ENCODE measurements at places on chromosomes 1 and 21. TPM values are rescaled to one million over a fixed set of nuclear protein-coding genes. Genes with fewer than 3 reads are reported as not detected.

DIO1 gene
- total RNA-seq = not detected

SELL gene
- total RNA-seq = 0.26 TPM

C1orf56 gene
- 2.9 TPM for total RNA-seq

SSR2 gene
- 174 TPM for total RNA-seq

GPA33 gene
- total RNA-seq = 0.63 TPM

ETV3L gene
- 0.25 TPM for total RNA-seq

BEND5 gene
- total RNA-seq = 4.8 TPM

RAB13 gene
- total RNA-seq = 117 TPM

FLG gene
- total RNA-seq = not detected

DNA sequence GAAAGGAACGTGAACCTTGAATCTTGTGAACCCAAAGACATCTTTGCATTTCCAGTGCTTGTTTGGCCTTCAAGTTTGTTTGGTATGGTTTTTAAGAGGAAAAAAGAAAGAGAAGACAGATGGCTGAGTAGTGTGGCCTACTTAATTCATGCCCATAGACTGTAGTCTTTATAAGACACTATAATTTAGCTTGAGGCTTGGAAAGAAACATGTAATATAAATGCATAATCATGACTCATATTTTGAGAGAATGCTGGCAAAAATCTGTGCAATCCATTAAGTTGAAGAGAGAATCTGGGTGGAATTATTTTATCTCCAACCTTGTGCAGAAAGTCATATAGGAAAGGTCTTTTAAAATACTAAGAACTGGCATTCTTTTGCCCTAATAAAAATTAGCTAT lies 179.3 kb downstream of the SIPA1L2 start:
- H3K27ac ChIP-seq = no peak overlapping the region
- no peaks in the 10 kb centered on the region for H3K27me3 ChIP-seq
- H3K4me1 ChIP-seq = peaks cover 17% of the 10 kb centered on the region
- no peaks in the 10 kb centered on the region for H3K36me3 ChIP-seq

DNA sequence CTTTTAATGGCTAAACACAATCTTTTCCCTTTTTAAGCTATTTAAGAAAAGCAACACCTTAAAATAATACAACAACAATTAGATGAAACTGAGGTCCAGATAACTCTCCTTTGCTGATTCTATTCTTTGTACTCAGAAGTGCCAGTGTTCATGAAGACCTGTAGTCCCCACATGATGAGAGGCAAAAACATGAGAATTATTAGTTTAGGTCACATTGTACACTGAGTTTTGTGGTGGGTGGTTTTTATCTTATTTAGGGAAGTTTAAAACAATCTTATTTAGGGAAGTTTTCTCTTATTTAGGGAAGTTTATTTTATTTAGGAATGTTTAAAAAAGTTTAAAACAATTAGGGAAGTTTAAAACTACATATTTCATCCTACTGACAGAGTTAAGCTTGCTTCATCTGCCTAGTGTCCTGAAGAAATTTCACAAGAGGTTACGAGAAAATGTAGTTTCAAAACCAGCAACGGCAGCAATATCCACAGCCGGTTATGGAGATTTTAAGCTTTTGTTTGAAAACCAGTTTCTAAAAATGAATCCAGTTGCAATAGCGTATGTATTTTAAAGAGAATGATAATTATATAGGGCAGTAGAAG lies 7.8 kb upstream of the OR14I1 start:
- no peak for DNase-seq
- H3K4me1 ChIP-seq = no peaks in the 10 kb centered on the region
- H3K4me3 ChIP-seq = no peak overlapping the region

- H3K4me1 ChIP-seq = no peaks in the 10 kb centered on the region
- H3K27me3 ChIP-seq = no peaks in the 10 kb centered on the region
- H3K27ac ChIP-seq = no peak overlapping the region
- peak; percentile 65 for DNase-seq
Measured at GRCh38 chr1:1079408-1080121, 5.5 kb upstream of the RNF223 start.

DNA sequence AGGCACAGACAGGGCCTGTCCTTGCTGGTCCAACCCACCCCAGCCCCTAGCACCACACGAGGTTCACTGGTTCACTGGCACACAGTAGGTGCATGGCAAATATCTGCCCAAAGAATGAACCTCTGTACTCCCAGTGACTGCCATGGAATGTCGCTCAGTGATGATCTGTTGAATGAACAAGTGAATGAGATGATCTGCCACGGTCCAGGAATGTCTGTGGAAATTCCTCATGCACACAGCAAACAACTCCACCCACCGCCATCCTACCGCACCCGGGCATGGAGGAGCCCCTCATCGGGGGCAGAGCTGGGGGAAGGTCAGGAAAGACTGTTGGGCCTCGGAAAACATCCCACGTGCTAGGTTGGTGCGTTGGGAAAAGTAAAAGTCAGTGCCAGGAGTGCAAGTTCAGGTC lies 1.7 kb downstream of the HSPG2 start:
- H3K4me3 ChIP-seq = peak overlapping the region; percentile 74
- DNase-seq = no peak
- H3K27me3 ChIP-seq = peaks cover 3% of the 10 kb centered on the region
- H3K36me3 ChIP-seq = no peaks in the 10 kb centered on the region

GRCh38 chr1:236341298-236341697 lies 52.8 kb upstream of the EDARADD start:
- no peaks in the 10 kb centered on the region for H3K36me3 ChIP-seq
- no peak overlapping the region for H3K27ac ChIP-seq
- DNase-seq = no peak
- no peak overlapping the region for H3K4me3 ChIP-seq

- DNase-seq = no peak
- H3K4me1 ChIP-seq = peaks cover 6% of the 10 kb centered on the region
- no peak overlapping the region for H3K4me3 ChIP-seq
- H3K27ac ChIP-seq = no peak overlapping the region
Measured at GRCh38 chr1:219689774-219690173, 76.9 kb upstream of the ZC3H11B start.

DNA sequence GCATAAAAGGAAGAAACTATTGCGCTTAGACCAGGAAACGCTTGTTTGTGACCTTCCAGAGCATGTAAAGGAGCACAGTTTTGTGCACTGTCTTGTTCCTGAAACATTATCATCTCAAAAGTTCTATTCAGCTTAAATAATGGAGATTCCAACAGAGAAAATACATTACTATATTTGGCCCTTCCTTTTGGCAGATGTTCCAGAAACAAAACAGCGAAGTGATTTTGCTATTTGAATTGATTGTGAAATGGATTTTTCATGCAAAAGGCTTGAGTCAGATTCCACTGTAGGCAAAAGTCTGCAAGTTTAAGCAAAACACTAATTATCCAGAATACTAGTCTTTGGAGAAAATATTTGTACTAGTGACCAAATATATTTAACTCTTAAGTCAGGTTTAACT lies 80.3 kb upstream of the PTBP2 start:
- no peaks in the 10 kb centered on the region for H3K36me3 ChIP-seq
- no peaks in the 10 kb centered on the region for H3K27me3 ChIP-seq
- no peak for DNase-seq
- no peaks in the 10 kb centered on the region for H3K4me1 ChIP-seq

- no peak overlapping the region for H3K4me3 ChIP-seq
- H3K27ac ChIP-seq = no peak overlapping the region
- DNase-seq = no peak
- H3K4me1 ChIP-seq = peaks cover 2% of the 10 kb centered on the region
Measured at GRCh38 chr1:12518931-12519692, 98.9 kb downstream of the DHRS3 start.

GRCh38 chr1:14926818-14927575 lies 226.6 kb upstream of the TMEM51 start:
- DNase-seq = no peak
- peaks cover 46% of the 10 kb centered on the region for H3K27me3 ChIP-seq
- H3K27ac ChIP-seq = no peak overlapping the region
- H3K4me1 ChIP-seq = peaks cover 28% of the 10 kb centered on the region
- H3K4me3 ChIP-seq = no peak overlapping the region

DNA sequence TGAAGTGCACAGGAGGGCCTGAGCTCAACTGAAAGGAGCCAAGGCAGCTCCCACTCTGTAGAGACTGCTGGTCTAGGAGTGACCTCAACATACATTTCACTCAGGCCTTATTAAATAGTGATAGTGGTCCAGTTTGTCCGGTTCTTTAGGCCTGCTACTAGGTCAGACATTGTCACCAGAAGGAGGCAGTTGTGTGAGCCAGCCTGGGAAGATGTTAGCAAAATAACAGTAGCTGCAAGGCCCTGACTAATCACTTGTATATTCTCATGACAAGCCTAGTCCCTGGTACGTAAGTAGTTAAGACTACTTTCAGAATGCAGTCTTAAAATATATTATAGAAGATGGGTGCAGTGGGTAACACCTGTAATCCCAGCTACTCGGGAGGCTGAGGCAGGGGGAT lies 264.0 kb upstream of the CAMK1G start:
- peaks cover 8% of the 10 kb centered on the region for H3K4me1 ChIP-seq
- no peak overlapping the region for H3K4me3 ChIP-seq
- no peak for DNase-seq
- no peaks in the 10 kb centered on the region for H3K27me3 ChIP-seq

GRCh38 chr1:13842497-13842896 lies 142.5 kb downstream of the PRDM2 start:
- peaks cover under 1% of the 10 kb centered on the region for H3K4me1 ChIP-seq
- peaks cover 84% of the 10 kb centered on the region for H3K27me3 ChIP-seq
- no peaks in the 10 kb centered on the region for H3K36me3 ChIP-seq
- no peak overlapping the region for H3K4me3 ChIP-seq

- no peaks in the 10 kb centered on the region for H3K27me3 ChIP-seq
- no peak for DNase-seq
- H3K4me3 ChIP-seq = no peak overlapping the region
- H3K4me1 ChIP-seq = no peaks in the 10 kb centered on the region
- H3K27ac ChIP-seq = no peak overlapping the region
Measured at GRCh38 chr1:68426594-68426993, 23.2 kb downstream of the RPE65 start.

- peaks cover 8% of the 10 kb centered on the region for H3K27me3 ChIP-seq
- H3K36me3 ChIP-seq = peaks cover 10% of the 10 kb centered on the region
- DNase-seq = no peak
- no peak overlapping the region for H3K27ac ChIP-seq
- no peak overlapping the region for H3K4me3 ChIP-seq
- no peaks in the 10 kb centered on the region for H3K4me1 ChIP-seq
Measured at GRCh38 chr1:30490554-30491053, 232.8 kb downstream of the MATN1 start.

GRCh38 chr1:207649865-207650580 lies 5.1 kb downstream of the CR1L start:
- no peaks in the 10 kb centered on the region for H3K36me3 ChIP-seq
- no peak for DNase-seq
- H3K4me1 ChIP-seq = peaks cover 61% of the 10 kb centered on the region
- peaks cover 10% of the 10 kb centered on the region for H3K27me3 ChIP-seq

- peaks cover 3% of the 10 kb centered on the region for H3K27me3 ChIP-seq
- H3K36me3 ChIP-seq = peaks cover 5% of the 10 kb centered on the region
- no peak overlapping the region for H3K4me3 ChIP-seq
- DNase-seq = no peak
- no peak overlapping the region for H3K27ac ChIP-seq
Measured at GRCh38 chr1:19063122-19063521, 106.6 kb upstream of the IFFO2 start.

Measured in WTC11 (cell line).